ENCODE measurements at places on chromosomes 2 and 18.

- DNase-seq, result peak; percentile 18
These were observed 116.2 kb upstream of the ST6GAL2 start for GRCh38 chr2:107001964-107002696.

- DNase-seq, result no peak
These were observed 69.7 kb downstream of the SKA1 start for GRCh38 chr18:50444539-50444938.

DNA sequence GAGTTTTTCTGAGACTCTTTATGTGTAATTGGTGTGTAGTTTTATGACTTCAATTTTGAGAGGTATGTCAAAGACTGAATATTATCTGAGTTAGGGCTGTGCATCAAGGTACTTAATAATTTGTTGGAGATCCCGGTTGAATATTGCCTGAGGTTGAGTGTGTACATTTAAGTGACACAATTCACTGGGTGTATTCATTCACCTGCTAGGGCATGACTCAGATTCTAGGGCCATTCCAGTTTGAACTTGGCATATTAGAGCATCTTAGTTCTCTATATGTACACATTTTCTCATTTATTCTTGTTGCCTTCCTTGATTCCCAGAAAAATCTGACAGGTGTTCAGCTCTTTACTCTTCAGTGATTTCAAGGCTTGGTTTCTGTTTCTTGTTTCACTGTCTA lies 12.5 kb downstream of the MAP4K4 start:
- peak; percentile 42 for DNase-seq

DNA sequence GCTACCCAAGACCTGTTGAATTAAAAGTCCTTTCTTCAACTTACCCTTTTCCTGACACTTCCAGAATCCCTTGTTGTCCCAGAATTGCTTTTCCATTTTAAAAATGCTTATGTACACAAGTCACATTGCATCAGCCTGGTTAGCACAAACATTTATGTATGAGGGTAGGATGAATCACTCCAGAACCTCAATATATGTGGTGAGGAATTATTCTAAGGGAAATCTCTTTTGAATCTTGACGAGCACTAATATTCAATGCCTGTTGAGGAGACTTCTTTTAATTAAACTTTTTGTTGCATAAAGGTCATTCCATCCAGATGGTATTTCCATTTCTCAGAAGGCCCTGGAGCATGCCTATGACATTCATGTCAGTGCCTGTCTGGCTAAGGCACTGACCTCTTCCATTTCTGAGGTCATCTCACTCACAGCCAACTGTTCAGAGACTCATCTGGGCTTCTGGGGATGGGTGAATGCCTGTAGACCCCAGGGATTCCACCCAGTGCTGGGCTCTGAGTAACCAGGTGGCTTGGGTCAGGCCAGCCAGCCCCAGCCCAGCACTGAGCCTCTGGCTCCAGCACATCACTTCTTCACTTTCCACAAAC lies 28.2 kb downstream of the ACMSD start:
- DNase-seq, result no peak

- no peak for DNase-seq
These were observed 750.4 kb upstream of the FAM98A start for GRCh38 chr2:34349527-34349926.
